Substantia nigra (tissue), 51 donors: ENCODE measurements at places on chromosomes 7 and 10.

DNA sequence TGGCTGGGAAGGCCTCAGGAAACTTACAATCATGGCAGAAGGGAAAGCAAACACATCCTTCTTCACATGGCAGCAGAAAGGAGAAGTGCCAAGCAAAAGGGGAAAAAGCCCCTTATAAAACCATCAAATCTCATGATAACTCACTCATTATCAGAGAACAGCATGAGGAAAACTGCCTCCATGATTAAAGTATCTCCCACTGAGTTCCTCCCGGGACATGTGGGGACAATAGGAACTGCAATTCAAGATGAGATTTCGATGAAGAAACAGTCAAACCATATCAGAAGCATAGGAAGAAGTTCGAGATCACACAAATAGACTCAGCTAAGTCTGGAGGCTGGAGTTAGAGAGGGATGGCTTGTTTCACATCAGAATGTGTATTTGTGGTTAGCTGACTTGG, 869.4 kb upstream of the PHF14 start:
- DNase-seq, result no peak

- DNase-seq, result no peak
These were observed 511.4 kb upstream of the TPK1 start for GRCh38 chr7:145347271-145347670.

GRCh38 chr7:116395141-116395791, 104.3 kb upstream of the CAV2 start:
- no peak for DNase-seq

DNA sequence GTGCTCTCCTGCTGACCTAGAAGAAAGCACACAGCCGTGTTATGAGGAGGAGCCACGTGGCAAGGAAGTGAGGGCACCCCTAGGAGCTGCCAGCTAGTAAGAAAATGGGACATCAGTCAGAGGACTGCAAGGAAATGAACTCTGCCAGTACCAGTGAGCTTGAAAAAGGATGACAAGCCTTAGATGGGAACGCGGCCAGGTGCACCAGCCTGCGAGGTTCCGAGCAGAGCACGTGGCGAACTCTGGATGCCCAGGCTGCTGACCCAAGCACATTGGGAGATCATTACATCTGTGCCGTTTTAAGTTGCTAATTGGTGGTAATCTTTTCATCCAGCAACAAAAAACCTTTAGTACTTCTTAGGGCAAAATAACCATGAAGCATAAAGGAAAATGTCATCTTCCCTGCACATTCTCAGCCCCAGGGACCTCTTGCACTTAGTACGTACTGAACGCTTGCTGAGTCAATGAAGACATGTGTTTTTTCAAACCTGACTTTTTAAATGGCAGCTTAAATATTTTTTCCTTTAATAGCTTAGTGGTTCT, 69.4 kb downstream of the AMZ1 start:
- no peak for DNase-seq

- no peak for DNase-seq
These were observed 444.6 kb downstream of the SUGCT start for GRCh38 chr7:40579401-40579800.

DNA sequence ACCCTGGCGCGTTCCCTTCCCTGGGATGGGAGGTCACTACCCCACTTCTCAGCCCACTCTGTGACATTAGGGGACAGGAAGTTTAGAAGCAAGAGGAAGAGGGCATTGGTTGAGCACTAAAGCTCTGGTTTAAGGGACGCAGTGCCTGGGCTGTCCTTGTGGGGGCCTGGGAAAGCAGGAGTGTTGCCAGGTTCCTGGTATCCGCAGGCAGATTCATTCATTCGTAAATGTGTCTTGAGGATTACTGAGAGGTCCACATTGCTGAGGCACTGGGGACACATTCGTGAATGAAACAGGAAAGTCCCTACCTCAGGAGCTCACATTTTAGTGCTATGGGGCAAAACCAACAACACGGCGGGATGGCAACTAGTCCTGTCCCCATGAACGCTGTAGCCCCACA, 69.4 kb downstream of the COL13A1 start:
- DNase-seq, result no peak

DNA sequence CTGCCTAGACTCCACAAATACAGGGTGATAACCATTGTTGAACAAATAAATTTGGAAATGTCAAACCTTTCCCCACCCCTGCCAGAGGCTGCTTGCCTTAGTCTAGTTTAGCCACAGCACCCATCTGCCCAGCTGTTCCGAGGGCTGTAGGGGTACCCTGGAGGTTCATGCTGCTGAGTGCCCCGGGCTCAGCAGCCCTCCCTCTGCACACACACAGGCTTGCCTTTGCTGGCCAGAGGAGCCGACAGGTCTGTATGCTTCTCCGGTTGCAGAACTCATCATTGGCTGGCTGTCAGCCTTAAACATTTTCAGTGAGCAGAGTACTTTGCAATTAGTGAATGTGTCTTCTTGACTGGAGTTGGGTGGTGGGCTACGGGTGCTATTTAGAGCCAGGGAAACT, 122.9 kb downstream of the NRF1 start:
- no peak for DNase-seq

DNA sequence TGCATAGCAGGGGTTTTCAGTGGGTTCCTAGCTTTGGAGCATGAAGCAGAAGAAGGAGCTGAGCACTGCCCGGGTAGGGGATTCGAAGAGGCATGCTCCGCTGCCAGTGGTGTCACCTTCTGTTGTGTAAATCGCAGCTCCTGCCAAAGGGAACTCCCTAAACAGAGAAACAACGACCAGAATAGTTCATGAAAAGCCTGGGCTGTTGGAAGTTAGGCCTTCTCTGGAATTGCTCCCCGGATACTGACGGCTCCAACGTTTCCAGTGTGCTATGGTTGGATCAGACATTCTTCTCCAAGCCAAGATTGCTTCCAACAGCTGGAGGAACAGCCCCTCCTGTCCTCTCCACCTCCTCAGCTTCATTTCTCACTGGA, 546.0 kb upstream of the FZD8 start:
- DNase-seq, result no peak

- no peak for DNase-seq
These were observed 42.8 kb upstream of the RNF216 start for GRCh38 chr7:5824297-5824610.

GRCh38 chr7:38775506-38776175, 133.3 kb downstream of the VPS41 start:
- no peak for DNase-seq

DNA sequence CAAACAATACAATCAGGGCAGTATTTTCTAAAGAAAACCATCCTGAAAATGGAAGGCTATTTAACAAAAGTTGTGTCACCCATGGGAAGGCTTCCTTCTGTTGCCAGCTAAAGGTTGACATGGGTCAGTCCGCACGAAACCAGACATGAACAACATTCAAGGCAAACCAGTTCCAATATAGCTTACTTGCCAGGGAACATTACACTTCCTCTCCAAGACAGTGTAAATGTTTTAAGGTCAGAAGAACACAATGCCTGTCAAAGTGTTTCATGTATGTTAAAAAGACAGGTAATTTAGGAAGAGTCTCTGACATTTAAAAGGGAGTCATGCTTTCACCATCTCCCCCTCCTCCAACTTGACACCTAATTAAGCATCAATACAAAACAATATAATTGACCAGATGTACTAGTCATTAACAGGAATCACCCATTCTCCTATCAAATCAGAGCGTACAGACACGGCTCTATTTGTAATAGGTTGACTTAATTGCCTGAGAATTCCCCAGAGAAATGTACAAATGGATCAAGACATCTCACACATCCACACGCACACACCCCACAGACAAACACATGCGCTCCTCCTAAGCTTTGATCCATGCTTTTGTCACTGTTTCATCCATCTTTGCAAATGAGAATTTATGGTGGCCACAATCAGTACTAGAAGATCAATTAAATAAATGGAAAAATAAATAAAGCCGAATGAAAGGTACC, 69.5 kb downstream of the CACNA2D1 start:
- no peak for DNase-seq

DNA sequence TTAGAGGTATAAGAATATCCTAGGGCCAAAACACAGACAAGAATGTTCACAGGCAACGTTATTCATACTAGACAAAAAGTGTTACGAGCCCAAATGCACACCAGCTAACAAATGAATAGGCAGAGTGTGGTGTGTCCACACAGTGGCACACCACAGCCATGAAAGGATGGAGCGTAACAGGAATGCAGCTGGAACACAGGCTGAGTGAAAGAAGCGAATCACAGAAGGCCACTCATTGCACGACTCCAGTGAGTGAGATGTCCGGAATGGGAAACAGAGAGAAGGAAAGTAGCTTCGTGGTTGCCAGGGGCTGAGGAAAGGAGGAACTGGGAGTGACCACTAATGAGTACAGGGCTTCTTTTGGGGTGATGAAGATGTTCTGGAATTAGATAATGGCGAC, 198.8 kb downstream of the TNS3 start:
- peak; percentile 24 for DNase-seq

- no peak for DNase-seq
These were observed 591.6 kb downstream of the SDK1 start for GRCh38 chr7:3892686-3893085.

GRCh38 chr10:113735913-113736312, 15.6 kb upstream of the PLEKHS1 start:
- no peak for DNase-seq

DNA sequence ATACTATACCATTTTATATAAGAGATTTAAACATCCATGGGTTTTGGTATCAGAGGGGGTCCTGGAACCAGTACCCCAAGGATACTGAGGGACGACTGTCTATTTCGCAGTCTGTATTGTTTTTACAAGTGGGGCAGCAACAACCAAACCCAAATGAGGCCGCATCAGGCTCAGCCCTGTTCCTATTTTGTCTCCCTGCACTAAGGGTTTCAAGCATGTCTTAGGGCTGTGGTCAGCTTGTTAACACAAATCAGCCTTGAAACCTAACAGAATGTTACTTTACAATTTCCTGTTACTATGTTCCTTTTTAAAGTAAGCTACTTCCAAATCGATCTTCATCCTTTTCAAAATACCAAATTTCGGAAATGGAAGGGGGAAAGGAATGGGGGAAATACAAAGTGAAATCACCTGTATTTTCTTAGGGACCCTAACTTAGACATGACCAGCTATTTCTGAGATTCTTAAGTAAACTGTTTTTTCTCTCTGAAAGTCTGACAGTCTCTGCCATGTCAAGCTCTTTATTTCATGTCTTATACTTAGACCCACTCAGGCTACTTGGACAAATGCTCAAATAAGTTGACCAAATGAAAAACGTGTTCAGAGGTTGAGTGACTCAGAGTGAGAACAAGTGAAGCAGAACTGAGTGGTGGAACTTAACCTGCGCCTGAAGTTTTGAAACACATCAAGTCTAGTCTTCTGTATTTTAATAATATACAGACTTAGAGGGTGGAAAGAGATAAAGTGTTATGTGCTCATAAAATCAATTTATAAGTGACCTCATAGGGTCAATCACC, 75.8 kb downstream of the C1GALT1 start:
- no peak for DNase-seq

- no peak for DNase-seq
These were observed 191.8 kb upstream of the CDCA7L start for GRCh38 chr7:22137466-22137865.

DNA sequence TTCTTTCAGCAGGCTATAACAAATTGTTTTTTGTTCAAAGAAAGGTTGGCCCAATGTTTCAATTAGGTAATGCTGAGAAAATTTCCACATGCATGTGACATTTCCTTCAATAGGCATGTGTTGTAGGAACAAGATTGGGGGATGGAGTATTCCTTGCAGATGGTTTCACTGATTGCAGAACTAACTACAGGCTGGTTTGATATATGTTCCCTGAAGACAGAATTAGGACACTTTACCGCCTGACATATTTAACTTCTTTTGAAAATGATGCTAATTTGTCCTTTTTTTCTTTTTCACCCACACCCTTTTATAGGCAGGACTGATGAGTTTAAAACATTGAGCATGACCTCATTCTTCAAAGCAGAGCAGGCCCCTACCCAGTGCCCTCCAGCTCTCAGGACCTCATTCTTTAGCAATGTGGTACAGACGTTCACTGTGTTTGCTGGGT, 163.3 kb downstream of the CPED1 start:
- DNase-seq, result no peak

GRCh38 chr7:92916770-92917224, 80.4 kb upstream of the CDK6 start:
- DNase-seq, result no peak

DNA sequence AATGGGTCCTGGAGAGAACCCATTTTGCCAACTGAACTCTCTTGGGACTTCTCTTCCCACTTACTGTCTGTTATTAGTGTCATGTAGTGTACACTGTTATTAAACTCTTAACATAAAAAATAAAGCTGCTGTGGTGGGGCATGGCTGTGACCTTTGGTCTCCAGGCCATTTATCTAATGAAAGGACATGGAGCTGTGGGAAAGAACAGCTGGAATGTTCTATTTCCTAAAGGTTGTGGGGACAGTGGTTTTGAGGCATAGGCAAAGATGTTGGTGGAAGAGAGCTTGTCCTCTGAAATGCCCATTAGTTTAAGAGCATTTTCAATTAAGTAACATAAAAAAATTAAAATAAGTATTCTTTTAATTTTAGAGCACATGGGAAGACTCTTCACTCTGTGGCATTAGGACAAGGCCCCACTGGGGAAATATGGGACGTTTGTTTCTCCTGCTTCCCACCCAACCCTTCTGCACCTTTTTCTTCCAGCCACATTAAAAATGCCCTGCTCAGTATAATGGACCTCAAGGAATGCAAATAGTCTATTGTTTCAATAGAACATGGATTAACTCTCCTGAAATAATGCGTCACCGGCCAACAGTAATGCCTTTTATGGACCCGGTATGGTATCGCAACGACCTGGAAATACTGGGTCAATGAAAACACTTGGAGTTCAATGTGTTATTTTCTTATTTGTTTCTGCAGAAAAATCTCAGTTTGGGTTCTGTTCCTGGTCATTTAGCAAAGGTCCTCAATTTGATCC, 149.6 kb downstream of the BUB3 start:
- no peak for DNase-seq

- no peak for DNase-seq
These were observed 32.1 kb downstream of the RBAK start for GRCh38 chr7:5077740-5078139.

DNA sequence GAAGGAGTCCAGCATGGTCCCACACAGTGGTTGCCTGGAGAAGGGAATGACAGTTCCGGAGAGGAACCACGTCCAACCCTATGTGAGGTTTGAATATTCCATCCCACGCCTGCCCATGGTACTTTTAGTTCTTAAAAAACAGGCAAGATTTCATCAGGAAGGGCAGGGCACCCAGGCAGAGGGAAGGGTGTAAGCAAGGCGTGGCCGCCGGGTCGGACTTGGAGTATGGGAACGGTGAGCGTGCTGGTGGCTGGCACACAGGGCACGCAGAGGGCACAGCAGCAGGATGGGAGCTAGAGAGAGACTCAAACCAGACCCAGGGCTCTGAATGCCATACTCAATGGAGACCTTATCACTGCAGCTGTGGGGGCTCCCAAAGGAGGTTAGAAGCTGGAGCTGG, 34.3 kb downstream of the FAM53B start:
- DNase-seq, result no peak

DNA sequence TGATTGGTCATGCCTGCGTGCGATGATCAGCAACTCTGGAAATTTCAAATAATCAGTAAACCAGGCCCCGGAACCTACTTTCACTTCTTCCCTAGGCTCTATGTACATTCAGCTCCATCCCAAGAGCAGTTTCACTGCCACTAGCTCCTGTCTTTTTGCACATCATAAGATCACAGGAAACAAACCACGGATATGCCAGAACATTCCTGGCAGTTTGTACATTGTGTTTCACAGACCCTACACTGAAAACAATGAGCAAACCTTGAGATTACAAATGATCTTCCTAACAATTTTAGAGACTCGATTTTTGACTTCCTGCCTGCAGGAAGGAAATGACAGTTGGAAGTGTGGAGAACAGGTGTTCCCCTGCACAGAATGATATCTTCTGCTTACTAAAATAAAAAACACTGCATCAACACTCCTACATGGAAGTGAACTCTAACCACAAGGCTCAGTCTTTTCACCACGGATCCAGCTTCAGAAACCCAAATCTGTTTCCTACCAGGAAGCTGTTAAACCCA, 7.6 kb upstream of the TMEM236 start:
- no peak for DNase-seq
